Fibroblast of skin of back (primary cell): ENCODE measurements at places on chromosomes 4 and X.

DNA sequence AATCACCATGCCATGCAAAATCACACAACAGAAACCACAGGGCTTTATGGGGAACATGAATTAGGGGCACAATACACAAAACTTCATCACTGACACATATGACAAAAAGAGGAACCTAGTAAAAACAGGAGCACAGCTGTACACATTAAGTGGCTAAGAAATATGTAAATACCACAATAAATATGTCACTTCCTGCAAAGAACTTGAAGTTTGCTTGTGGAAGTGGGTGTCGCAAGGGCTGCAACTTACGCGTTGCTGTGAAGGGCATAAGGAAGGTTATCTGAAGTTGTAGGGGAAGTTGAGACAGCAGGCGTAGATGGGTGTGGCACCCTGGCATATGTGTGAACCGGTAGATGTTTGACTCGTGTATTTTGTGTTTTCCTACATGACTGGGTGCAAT is 42.4 kb downstream of the CLCN4 start:
- DNase-seq = peak; percentile 38

- no peak for DNase-seq
Observed at GRCh38 chrX:149916745-149917392, 12.5 kb upstream of the HSFX4 start.

DNA sequence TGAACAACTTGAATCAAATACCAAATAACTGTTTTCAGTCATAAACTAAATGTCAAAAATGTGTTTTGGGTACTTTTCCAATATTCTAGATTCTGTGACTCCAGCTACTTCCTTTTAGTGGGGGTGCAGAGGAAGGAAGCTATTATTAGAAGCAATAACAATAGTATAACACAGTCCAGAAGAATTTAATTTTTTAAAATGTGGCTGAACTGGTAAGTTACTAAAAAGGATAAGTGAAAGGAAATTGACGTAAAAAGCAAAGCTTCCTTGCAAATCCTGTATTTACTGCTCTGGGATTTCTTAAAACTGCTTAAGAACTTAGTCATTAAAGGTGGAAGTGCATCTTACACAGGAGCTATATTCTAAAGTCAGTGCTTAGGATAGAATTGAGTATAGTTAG is 53.2 kb downstream of the MOSPD2 start:
- no peak for DNase-seq

GRCh38 chr4:2066571-2067445 is 7.7 kb downstream of the NAT8L start:
- DNase-seq = no peak

GRCh38 chr4:118829107-118829506 is 6.8 kb downstream of the SEC24D start:
- no peak for DNase-seq

GRCh38 chrX:132837967-132838366 is 120.5 kb downstream of the HS6ST2 start:
- DNase-seq = no peak

GRCh38 chr4:7367864-7368277 is 66.9 kb downstream of the PSAPL1 start:
- peak; percentile 26 for DNase-seq

DNA sequence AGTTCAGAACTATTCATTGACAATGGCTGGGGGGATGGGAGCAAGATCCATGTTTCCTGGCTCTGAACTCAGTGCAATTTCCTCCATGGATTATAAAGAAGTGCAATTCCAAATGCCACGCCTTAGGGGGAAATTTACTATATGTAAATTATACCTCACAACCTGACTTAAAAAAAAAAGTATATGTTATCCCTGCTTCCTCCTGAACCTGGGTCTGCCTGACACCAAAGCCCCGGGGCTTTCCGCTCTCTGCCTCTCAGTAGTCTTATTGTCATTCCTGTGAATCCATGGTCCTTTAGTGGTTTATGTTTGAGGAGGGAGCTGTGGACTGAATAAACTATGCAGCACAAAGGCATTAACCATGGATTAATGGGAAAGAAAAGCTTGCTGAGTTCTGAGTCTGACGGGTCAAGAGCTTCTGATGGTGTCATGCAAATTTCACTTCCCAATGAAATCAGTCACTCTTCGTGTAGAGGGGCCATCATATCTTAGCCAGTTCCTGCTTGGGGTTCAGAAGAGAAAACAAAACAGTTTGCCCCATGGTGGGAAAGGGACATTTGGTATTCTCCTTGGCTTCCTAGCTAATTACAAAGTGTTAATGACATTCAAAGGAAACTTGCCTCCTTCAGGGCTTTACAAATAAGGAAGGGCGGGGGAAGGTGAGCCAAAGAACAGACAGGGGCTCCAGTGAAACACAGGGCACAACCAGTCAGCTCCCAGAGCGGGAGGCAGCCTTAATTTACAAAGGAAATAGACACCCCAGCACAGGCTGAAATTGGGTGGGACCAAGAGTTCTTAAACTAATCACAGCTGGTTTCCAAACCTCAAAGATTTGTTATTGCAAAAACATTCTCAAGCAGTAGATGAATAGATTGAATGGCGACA is 14.3 kb downstream of the FAM9C start:
- peak; percentile 70 for DNase-seq

DNA sequence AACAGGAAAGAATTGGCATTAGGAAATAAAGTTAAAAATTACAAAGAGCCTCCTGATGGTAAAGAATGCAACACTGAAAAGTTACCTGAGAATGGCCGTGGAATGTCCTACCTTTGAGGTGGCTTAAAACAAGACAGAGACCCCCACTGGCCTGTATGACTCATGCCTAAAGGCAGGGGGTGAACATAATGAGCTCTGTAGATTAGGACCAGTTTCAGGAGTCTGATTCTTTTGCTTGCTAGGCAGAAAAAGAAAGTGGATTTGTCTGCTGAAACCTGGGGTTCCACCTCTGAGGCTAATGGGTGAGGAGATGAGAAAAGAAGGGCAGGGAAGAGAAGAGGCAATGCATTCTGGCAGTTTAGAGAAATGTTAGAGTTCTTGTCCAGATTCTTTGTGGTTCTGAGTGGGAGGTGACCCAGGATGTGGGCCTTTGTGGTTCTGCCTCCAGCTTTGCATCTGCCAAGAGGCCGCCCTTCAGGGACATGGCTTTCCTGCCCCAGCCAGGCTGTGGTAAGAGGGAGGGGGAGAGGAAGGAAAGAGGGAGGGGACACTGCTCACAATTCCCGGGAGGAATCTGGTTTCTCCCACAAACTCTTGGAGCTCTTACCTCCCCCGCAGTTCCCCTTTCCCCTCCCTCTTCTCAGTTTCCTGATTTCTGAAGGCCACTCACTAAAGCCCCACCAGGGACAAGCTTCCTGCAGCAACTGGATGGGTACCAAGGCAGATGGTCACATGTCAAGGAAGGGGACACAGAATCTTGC is 109.6 kb downstream of the EFNB1 start:
- DNase-seq = peak; percentile 58

DNA sequence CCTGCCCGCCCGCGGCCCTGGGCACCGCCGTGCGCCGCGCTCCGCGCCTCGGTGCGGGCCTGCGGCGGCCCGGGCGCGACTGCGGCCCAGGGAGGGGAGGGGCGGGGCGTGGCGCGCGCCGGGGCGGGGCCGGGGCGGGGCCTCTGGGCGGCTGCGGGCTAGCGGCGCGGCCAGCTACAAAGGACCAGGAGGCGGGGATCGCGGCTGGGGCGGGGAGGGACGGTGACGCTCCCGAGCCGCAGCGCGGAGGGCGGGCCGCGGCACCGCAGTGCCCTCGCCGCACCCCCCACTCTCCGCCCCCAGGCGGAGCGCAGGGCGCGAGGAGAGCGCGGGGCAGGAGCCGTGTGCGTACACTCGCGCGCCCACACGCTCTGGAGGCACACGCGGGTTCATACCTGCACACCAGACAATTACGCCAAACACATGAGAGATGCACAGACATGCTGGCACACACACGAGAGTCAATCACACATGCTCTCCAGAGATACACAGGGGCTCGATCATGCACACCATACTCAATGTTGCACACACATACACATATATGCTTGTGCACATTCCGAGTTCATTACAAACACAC is at the start of gene CRMP1:
Gene CRMP1, minus strand, starts transcription at position 83 of the 577 bp plus-strand sequence. CDS start 117 bp downstream, outside the sequence.
- peak; percentile 17 for DNase-seq
